ENCODE measurements at places on chromosomes 2 and 18. TPM values are rescaled to one million over a fixed set of nuclear protein-coding genes. Genes with fewer than 3 reads are reported as not detected.

Gene POTEF
- total RNA-seq = not detected

- DNase-seq = no peak
Measured at GRCh38 chr2:200604571-200605255, 18.9 kb downstream of the AOX1 start.

Gene OXER1
- 0.56 TPM for total RNA-seq

DNA sequence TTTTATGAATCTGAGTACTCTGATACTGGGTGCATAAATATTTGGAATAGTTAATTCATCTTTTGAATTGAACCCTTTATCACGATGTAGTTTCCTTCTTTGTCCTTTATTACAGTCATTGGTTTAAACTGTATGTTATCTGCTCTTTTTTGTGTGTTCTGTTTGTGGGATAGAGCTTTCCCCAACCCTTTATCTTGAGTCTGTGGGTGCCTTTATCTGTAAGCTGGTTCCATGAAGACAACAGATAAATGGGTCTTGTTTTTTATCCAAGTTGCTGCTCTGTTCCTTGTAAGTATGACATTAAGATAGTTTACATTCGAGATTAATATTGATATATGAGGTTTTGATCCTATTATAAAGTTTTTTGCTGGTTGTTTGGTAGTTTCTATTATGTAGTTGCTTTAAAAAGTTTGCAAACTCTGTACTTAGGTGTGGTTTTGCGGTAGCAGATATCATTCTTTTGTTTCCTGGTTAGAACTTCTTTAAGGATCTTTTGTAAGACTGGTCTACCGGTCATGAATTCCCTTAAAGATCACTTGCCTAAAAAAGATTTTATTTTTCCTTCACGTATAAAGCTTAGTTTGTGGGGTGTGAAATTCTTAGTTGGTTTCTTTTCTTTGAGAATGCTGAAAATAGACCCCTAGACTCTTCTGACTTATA, 1451.3 kb upstream of the SLC39A10 start:
- no peak for DNase-seq

DNA sequence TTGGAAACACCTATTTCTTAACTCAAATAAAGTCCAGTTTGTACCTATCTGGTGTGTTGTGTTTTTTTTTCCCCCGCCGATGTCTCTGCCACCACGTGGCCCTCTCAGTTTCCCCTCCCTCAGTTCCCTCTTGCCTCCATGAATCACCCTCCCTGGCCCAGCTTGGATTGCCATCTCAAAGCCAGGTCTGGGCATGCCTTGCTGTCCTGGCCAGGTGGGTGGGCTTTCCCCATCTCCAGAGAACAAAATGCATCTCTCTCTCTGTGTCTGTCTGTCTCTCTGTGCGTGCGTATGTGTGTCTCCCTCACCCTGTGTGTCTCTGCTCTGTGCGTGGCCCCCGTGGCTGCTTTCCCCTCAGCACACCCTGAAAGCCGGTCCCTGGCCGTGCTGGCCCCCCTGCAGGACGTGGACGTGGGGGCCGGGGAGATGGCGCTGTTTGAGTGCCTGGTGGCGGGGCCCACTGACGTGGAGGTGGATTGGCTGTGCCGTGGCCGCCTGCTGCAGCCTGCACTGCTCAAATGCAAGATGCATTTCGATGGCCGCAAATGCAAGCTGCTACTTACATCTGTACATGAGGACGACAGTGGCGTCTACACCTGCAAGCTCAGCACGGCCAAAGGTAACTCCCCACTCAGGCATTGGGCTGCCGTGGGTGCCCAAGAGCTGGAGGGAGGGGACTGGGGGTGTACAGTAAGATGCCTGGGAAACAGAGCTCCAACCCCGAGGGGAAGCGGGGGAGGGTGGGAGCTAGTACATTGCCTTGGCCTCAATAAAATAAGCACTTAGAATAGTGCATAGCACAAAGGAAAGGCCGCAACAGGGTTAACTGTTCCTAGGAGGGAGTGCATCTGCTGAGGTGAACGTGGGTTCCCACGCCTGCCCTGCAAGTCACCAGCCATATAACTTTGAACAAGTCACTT, 31.6 kb upstream of the GMPPA start:
- DNase-seq = no peak

DNA sequence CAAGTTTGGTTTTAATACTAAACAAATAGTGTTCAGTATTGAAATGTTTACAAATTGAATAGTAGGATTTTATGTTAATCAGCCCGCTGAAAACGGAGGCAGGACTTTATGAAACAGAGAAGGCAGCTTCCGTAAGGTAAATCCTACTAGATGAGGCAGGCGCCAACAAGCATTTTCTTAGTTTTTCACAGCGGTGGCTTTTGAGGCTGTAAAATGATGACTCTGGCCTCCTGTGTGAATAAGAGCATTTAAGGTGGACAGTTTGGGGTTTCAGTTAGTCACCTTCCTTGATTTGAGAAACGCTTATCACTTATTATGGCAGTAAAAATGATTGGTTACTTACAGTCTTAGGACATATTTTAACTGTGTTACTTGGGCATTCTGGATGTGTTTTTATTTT, 212.9 kb downstream of the PTGR3 start:
- DNase-seq = no peak

Measured in gastrocnemius medialis (tissue), 4 donors.